ENCODE measurements at places on chromosomes 2 and 18. TPM values are rescaled to one million over a fixed set of nuclear protein-coding genes. Genes with fewer than 3 reads are reported as not detected.
A peak's percentile ranks its signal among the peaks of the same experiment; 100 is the strongest.

- no peak for DNase-seq
Observed at GRCh38 chr2:201937343-201937742, 96.3 kb upstream of the FZD7 start.

DNA sequence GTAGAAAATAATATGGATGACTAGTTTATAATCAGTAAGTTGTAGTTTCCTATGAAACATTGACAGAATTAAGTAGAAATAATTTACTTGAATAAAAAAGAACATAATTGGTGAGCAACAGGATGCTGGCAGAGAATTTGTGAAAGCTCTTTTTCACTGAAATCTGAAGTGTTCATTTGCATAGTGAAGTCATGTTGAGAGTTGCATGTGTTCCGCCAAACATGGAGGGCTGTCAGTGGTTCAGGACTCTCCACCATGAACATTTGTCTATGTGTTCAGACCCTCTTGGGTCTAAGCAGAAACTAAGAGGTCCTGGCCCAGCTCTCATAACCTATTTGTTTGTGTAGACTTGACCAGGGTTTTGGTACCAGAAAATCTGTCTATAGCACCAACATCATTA is 182.5 kb upstream of the LINC00305 start:
- no peak for DNase-seq

DNA sequence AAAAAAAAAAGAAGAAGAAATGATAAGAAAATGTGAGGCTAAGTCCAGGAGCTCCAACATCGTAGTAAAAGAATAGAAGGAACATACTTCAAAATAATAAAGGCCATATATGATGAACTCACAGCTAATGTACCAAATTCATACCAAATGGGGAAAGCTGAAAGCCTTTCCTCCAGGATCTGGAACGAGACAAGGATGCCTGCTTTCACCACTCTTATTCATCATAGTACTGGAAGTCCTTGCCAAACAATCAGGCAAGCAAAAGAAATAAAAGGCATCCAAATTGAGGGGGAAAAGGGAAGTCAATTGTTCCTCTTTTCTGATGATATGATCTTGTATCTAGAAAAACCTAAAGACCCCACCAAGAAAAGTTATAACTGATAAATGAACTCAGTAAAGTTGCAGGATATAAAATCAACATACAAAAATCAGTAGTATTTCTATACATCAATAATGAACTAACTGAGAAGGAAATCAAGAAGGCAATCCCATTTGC is 170.6 kb downstream of the METTL4 start:
- no peak for DNase-seq

The ABCB11 gene
- under 0.01 TPM for total RNA-seq

DNA sequence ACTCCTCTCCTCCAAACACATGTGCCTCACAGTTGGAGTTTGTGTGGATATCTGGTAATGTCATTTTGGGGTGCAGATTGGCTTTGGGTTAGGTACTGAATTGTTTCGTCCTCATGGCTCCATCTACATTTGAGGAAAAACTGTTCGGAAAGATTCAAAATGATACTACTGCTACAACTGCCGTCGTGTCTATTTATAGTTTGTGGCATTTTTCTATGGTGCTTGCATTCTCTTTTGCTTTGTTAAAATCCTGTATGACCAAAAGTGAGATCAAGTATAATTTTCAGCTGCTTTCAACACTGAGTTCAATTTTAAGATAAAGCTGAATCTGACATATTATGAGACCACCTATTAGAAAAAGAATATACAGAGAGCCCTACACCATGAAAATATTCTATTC is 176.3 kb upstream of the DSEL start:
- no peak for DNase-seq

DNA sequence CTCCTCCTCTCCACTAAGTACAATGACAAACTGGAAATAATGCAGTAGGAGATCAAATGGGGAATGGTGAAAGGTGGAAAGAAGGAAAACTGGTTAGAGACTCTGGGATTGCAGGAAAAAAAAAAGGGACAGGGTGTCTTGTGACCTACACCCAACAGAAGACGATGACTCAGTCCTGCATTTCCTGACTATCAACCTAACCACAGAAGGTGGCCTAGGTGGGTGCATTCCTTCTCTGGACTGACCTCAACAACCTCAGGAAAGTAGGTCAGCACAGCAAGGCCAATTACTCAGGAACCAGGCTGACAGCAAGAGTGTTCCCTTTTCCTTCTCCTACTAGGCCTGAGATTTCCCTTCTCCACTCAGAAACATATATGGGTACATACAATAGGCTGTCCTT is 1386.4 kb upstream of the ZEB2 start:
- DNase-seq: peak; percentile 87

All from HT1080 (cell line).